ENCODE measurements at places on chromosomes 5 and 9.

DNA sequence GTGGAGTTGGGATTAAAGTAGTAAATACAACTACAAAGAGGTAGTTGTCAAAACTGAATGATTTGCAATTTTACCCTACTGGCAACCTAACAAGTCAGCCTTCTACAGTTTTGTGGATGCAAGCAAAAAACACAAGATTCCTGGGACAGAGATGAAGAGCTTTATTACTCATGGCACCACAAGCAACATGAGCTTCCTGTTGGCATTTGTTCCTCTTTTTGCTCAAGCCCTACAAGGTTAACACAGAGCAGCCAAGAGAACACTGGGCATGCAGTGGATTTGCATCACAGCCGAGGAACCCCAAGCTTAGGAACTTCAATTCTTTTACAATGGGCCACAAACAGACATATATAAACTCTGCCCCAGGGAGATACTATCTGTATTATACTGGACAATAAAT is 28.8 kb upstream of the DMAC1 start:
- no peak for DNase-seq

DNA sequence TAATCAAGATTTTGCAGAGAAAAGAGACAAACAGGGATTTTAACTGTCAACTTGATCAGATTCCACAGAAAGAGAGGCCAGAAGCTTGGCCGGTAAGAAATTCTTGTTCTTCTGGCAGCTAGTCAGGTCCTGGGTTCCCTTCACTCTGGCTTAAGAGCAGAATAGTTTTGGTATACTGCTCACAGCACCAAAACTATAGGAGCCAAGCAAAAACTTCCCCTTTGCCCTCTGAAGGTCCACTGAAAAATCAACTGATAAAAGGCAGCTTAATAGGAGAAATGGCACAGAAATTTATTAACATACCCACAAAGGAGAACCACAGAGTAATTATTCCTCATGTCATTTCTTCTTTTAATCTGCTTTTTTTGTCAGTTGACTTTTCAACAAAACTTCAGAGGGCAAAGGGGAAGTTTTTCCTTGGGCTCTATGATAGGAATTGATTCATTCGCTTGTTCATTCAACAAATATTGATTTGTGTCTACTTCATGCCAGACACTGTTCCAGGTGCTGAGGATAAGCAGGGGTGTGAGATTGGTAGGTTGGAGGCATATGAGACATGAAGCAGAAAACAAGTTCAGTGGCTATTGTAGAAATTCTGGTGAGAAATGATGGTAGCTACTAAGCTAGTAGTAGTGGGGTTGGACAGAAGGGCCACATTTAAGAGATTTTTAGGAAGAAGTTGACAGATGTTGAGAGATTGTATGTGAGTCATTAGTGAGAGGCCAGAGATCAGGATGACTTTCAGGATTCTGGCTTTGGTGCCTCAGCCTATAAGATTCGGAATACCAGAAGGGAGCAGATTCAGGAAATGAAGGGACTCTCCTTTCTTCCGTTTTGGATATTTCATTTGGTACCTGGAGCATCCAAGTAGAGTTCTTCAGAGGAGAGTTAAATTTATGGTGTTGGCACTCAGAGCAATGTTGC is 20.6 kb upstream of the NNT start:
- DNase-seq, result no peak

DNA sequence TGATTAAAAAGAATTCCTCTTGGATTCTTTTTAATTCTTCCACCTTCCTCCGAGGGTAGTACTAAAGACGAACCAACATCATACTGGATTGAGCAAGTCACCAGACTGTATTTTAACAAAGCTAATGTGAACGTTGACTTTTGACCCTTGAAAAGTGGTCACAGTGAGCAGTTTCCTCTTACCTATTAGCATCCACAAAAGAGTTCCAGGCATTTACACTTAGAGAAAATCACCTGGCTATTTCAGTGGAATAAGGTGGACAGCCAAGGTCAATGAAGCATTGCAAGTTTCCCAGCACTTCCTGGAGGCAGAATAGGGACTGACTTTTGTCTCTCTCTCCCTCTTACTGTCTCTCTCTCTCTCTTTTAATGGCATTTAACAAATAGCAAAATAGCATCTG is 145.1 kb upstream of the DAB2 start:
- no peak for DNase-seq

GRCh38 chr9:133269537-133270362 is 5.3 kb downstream of the ABO start:
- no peak for DNase-seq

DNA sequence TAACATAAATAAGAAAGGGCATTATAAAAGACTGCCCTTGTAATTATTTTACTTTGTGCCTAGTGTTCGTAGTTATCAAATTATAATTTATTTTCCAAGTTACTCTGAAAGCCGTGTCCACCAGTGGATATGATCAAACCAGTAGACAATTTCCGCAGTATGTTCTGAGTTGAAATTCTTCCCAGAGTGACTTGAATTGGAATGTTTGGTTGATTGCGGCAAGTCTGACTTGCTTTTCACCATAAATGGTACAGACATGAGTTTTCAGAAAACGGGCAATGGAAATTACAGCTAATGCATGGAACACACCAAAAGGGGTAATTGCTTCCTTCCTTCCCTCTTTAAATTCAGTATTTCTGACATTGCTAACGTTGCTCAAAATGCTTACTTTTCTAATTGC is 56.6 kb downstream of the CHSY3 start:
- DNase-seq, result no peak

- DNase-seq, result no peak
These were observed 1028.0 kb downstream of the TAF11L14 start for GRCh38 chr5:18662231-18662630.

DNA sequence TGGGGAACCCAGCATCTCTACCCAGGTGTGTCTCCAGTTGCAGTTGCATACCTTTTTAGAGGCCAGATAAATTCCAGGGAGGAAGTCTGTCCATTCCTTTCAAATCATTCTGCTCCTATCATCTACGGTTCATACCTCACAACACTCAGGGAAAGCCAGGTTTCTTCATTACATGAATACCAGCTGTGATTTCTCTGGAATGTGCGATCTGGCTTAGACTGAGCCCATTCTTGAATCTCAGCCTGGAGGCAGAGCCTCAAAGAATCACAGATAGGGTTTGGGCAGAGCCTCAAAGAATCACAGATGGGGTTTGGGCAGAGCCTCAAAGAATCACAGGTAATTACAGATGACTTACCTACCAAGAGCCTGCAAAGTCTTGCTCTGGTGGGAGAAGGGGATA is 7.2 kb downstream of the P4HA2 start:
- DNase-seq, result no peak

- no peak for DNase-seq
These were observed 47.1 kb upstream of the MATR3 start for GRCh38 chr5:139246394-139246793.

DNA sequence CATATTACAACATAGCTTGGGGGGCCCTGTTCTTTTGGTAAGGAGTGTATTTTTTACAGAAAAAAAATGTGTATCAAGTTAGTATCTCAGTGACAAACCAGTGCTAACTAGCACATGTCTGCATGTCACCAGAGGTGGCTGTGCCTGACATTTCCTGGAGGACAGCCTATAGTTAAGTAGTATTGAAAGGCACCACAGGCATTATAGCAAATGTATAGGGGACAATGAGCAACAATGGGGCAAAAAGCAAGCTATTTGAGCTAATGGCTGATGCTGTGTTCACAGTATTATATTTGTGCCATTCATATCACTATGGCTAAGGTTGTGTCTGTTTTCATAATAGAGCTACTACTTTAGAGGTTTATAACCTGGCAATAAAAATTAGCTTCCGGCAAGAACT is 1644.0 kb downstream of the MAT2B start:
- no peak for DNase-seq

- no peak for DNase-seq
These were observed 49.2 kb upstream of the STXBP1 start for GRCh38 chr9:127562841-127563401.

- no peak for DNase-seq
These were observed 422.5 kb downstream of the KDM4C start for GRCh38 chr9:7180247-7180646.

DNA sequence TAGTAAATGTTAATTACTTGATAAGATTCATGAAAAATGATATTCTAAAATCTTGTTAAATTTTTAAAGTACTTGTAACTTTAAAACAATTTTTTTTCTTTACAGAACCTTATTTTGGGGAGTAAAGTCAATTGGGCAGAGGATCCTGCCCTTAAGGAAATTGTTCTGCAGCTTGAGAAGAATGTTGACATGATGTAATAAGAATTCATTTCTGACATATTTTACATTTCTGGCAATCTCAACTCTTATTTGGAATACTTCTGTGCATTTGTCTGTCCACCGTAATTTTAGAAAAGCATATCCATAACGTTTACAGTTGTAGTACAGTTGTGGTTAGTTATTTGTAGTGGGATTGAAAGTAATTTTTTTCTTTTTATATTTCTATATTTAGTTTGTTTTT is 20.2 kb downstream of the CENPH start:
- DNase-seq, result no peak

GRCh38 chr5:72818866-72819534 is 2.5 kb downstream of the TNPO1 start:
- DNase-seq, result peak; percentile 79

DNA sequence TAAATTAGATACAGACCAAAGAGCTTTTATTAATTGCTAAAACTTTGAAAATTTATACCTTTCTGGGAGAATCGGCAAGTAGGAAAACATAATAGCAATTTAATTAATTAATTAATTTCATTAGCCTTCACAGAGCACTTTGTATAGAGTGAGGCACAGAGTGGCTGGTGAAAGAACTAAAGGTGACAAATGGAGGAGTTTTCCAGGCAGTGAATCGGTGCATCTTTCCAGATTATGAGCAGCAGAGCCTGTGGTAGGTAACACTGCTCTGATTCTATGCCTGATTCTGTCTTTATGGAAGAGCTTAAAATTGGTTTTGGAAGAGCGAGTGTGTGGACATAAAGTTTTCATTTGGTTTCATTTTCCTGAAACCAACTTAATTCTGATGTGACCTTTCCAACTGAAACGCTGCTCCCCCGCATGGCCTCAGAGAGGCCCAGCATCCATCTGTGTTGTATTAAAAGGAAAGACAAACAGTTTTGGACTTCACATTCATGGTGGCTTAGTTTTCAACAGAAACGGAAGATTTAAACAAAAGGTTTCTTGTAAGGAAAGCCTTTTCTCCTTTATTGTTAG is 188.9 kb upstream of the RPS23 start:
- peak; percentile 19 for DNase-seq

DNA sequence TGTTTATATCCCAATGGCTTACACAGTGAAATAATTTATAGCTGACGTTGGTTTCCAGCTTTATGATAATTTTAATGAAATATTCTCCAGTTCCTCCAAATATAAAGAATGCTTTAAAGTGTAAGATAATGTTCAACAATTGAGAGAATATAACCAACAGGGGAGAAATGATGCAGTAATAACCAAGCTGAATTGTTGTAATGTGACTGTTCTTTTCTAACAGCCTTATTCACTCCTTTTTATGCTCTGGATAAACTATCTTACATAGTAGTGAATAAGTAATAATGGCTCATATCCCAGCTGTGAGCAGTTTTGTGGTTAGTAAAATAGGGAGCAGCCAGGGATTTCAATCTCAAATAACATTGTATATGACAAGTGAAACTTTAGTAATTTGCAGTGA is 2348.7 kb upstream of the ACO1 start:
- no peak for DNase-seq

DNA sequence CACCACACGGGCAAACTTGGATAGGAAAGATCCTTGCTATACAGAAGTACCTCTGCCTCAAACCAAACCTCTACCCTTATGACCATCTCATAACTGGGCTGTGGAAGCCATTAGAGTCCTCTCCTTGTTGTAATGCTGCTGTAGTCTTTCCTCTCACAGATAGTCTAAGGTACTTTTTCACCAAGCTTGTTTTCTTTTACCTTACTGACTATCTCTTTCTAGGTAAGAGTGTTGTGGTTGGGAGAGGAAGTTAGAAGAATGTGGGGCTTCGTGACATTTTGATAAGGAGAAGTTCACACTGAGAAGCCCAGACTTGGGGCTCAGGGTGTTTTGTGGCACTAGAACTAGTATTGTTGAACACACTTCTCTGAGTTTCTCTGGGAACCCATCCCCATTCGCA is 8.9 kb downstream of the CFAP95 start:
- no peak for DNase-seq

DNA sequence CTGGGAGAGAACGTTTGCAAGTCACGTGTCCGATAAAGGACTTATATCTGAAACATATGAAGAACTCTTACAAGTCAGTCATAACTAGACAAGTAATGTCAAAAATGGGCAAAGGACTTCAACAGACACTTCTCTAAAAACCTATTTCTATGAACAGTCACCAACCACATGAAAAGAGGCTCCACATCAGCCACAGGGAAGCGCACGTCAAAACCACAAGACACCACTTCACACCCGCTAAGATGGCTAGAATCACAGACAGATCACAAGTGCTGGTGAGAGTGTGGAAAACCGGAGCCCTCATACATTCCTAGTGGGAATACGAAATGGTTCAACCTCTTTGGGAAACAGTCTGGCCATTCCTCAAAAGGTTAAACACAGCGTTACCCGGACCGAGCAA is 11.5 kb upstream of the CARD9 start:
- DNase-seq, result no peak

- DNase-seq, result no peak
These were observed 40.0 kb downstream of the ADAMTS19 start for GRCh38 chr5:129500101-129500500.

GRCh38 chr9:116639251-116639741 is 47.8 kb upstream of the TRIM32 start:
- no peak for DNase-seq

DNA sequence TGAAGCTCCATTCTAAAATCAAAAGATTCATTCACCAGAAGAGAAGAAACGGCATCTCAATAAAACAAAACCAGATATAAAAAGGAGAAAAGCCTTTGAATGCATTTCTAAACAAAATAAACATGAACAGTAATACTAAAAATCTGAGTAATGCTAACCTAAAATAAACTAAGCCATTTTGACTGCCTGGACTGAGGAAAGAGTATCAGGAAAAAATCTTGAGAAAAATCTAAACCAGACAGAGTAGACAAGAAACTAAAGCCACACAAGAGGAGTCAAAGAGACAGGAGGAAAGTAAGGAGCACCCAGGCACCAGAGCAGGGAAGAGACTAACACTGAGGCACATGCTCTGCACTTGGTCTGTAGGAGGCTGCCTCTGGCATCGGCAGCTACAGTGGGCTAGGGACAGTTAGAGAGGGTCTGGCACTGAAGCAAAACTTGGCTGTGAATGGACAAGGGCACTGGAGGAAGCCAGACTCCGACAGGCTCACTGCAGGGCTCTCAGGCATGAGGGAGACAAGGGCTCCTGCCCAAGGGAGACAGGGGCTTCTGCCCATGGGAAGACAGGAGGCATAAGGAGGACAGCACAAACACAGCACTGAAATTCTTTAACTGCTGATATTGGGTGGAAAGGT is 50.2 kb downstream of the DROSHA start:
- DNase-seq, result no peak

DNA sequence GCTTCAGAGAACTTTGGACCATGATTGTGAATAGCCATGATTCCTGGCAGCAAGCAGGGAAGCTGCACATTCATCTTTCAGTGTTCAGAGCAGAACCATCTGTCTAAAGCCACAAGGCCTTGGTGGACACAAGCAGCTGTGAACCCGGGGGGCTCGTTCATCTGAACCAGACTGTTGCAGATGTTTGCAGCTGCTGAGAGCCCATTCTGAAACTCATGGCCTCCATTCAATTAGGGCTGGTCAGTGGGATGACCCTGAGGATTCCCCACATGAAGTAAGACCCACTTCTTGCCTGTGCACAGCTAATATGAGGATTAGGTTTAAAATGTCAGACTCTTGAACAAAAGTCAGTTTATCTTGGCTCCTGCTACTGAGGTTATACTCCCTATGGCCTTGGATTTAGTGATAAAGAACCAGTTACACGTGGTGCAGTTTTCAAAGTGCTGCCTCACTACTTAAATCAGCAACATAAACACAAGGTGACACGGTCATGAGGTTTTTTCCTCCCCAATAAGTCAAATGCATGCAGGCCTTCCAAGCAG is 109.8 kb upstream of the IFNK start:
- DNase-seq, result no peak
